ENCODE measurements at places on chromosomes 7 and 10.

DNA sequence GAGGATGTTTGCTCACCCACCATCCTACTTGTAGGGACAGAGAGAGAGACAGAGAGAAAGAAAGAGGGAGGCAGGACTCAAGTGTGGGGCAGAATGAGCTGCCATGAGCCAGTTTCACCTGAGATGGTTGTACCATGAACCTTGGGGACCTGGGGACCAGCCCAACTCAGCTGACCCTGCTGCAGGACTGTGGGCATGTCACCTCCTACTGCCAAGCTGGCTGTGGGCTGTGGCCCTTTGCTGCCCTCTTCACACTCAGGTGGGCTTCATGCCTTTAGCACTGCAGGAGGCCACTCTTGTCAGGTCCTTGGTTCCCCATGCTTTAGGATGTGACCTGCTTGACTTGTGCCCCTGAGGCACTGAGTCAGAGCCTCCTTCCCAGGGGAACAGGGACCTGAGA lies 108.2 kb upstream of the PCBD1 start:
- DNase-seq: no peak

DNA sequence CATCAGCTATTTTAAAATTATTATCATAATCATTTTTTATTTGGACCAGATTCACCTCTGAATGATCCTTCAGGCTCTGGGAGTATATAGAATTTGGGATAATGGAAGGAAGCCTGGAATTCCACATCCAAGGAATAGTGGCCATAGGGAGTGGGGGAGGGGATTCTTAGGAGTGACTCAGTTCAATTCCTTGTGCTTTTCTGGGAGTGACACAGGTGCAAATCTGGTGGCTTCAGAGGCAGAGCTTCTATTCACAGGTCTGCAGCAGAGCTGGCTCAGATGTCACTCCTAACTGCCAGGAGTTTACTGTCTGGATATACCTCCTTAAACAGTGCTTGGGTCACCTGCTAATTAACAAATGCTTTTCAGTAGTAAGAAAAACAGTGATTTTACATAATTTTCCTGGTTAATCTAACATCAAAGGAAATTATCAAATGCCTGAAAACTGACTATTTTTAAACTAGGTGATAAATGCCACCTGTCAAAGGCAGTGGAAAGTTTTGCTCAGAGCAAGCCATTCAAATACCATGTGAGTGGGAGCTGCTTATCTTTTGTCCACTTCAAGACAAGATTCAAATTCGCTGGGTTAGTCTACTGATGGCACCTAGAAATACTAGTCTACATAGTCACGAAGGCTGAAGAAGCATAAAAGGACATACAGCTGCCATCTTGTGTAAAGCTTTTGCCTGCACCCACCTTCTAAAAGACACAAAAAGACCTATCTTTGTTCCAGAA lies 106.7 kb upstream of the LAMB4 start:
- DNase-seq: no peak

GRCh38 chr10:11521860-11522259 lies 89.6 kb downstream of the USP6NL start:
- no peak for DNase-seq

- no peak for DNase-seq
Observed at GRCh38 chr7:49324707-49325106, 400.4 kb downstream of the CDC14C start.

All from GM04503 (cell line).